ENCODE measurements at places on chromosomes 11 and 22.

GRCh38 chr11:35355102-35355749, 64.1 kb downstream of the SLC1A2 start:
- no peak for DNase-seq

DNA sequence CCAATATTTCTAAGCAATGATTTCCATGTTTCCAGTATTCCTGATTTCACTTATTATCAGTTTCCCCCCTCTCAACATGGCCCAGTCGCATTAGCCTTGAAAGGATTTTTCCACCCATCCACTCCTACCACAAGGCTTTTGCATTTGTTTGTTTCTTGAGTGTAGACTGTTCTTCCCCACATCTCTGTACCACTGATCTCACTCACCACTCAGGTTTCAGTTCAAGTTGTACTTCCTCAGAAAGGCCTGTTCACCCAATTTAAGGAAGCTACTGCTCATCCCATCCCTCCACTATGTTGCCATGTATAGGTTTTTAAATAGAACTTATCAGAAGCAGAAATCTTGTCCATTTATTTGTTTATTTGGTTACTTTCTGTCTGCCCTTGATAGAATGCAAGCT, 472.3 kb downstream of the FAM181B start:
- DNase-seq: no peak

DNA sequence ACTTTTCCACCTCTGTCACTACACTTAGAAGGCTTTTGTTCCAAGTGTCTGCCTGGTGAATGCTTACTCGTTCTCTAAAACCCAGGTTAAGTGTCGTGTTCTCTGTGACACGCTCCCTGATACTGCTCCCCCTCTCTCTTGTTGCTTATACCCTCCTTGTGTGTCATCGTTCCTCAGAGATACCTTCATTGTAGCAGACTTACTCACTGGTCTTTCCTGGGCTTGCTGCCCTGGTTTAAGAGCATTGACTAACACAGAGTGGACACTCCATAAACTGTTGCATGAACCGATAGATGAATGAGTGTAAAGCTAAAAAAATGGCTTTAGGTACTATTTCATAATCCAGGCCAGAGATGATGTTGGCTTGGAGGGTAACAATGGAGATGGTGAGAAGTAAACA, 171.3 kb downstream of the GRIK4 start:
- DNase-seq: no peak

DNA sequence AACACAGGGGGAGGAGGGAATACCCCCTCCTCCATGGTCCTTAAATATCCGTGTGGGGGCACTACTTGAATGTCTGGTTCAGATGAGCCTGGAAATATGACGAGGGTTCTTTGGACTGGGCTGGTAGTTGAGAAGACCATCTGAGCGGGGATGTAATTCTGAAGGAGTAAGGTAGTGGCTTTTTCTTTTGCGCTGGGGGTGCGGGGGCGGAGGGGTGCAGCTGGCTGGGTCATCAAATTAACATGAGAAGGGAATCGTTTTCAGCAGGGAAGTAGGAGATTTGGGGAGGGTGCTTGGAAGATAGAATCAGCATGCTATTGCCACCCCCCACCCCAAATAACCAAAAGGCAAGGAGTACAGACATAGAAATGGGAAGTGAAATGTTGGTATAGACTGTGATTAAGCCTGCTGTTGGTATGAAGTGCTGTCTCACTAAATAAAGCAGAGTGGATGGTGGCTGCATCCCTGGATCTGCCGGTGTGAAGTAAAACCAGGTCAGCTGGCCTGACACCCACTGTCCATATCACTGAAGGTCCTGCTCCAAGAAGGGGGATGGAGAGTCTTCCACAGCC, 121.9 kb upstream of the HSD17B12 start:
- DNase-seq: no peak

DNA sequence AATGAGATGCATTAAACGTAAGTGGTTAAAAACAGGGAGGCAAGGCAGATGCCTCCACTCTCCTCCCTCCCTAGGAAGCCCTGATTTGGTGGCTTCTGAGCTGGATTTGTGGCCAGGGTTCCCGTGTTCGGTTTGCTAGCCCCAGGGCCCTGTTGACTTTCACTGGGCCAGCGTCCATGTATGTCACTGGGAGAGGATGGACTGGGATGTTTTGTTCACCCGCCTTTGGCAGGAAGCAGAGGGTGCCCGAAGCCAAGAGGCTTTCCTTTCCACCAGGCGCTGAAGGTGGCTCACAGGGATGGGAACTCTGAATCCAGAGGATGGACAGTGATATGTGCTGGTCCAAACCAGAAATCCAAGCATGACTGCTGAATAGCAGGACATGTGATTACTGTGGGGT, 146.6 kb downstream of the CSNK2A3 start:
- DNase-seq: no peak

- DNase-seq: no peak
Observed at GRCh38 chr11:114796954-114797721, 118.8 kb downstream of the NXPE2 start.

DNA sequence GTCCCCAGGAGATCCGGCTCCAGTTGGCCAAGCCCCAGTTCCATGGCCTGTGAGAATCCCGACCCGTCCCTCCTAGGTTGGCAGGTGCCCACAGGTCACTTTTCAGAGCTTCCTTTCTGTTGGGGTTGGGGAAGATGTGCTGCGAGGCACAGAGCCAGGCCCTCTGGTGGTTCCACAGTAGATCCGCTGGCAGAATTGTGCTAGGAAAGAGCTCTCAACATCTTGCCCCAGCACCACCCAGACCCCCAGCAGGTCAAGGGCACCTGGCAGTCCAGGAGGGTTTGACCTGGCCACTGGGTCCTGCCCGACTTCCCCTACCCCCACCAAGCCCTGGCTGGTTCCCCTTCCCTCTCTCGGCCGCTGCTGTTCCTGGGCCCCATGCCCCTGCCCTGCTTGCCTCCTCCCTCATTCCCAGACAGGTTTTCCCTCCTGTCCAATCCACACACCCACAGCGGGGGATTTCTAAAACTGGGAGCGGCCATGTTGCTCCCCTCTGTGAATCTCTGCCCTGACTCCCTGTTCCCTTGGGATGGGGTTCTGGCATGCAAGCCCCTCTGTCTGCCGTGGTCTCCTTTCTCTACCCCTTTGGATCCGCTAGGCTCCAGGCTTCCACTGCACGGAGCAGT, 26.2 kb upstream of the GCAT start:
- DNase-seq: no peak

DNA sequence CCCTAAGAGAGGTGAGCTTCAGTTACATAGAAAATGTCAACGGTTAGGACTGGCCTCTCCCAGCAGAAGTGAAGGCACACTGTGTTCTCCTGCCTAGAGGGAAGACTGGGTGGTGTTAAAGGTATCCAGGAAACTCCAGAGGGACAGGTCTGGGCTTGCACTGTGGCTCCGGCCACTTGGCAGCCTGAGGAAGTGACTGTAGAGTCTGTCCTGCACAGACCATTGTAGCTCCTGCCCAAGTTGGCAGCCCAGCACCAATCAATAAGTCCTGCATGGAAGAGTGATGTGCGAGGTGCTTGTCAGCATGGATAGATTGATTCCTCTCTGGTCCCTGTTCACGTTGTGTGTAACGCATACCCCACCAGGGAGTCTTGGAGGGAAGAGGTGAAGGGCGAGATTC, 284.8 kb downstream of the TENM4 start:
- DNase-seq: no peak

DNA sequence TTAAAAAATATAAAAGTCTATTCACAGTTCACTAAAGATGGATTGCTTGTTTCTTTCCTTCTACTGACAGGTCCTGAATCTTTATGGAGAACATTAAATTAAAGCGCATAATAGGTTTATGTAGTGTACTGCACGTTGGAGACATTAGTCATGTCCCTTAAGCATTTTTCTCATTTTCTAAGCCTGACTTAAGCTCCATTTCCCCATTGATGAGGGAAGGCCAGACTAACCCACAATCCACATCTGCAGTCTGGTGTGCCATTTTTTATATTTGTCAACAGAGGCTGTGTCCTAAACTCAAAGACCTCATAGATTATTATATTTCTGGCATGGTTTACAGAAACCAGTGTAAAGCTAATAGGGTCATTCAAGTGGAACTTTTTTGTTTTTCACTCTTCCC, 39.9 kb downstream of the CADM1 start:
- no peak for DNase-seq

DNA sequence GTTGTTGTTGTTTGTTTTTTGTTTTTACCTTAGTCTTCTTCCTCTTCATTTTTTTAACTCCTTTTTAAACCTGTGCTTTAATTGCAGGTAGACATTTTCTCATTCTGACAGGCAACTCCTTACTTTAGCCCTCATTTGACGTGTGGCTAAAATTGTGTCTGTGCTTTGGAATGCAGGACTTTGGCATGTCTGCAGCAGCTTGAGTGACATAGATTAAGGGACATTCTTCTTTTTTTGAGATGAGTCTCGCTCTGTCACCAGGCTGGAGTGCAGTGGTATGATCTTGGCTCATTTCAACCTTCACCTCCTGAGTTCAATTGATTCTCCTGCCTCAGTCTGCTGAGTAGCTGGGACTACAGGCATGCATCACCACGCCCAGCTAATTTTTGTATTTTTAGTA, 100.8 kb downstream of the FAT3 start:
- DNase-seq: no peak

DNA sequence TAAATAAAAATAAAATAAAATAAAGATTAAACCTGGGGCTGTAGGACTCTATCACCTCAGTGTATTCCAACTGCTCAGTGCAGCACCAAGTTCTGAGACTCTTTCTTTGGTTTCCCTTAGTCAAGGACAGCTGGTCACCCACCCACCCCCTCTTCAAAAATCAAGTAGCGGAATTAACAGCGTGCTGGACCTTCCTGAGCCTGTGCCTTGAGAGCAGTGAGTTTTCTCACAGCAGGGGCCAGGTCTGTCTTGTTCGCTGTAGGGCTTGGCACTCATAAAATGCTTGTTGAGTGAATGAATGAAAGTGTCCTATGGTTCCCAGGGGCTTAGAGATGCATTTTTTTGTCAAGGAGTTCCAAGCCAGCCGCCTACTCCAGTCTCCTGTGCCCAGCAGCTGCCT, 2.9 kb upstream of the ALX4 start:
- DNase-seq: no peak

DNA sequence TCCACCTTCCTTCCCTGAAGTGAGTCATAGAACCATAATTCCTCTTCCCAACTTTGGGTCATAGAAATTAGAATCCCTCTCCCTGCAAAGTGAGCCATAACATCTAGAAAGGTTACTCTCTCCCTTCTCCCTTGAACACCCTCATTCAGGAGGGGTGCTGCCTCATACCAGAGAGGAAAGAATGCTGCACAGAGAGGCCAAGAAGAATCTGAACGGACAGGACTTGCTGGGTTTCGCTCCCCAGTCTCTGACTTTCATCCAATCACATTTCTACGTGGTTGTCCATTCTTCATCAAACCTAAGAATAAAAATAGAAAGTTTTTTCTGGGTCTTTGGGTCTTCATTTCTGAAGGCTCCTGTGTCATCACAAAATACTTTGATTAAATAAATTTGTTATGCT, 31.0 kb upstream of the BIRC3 start:
- no peak for DNase-seq

DNA sequence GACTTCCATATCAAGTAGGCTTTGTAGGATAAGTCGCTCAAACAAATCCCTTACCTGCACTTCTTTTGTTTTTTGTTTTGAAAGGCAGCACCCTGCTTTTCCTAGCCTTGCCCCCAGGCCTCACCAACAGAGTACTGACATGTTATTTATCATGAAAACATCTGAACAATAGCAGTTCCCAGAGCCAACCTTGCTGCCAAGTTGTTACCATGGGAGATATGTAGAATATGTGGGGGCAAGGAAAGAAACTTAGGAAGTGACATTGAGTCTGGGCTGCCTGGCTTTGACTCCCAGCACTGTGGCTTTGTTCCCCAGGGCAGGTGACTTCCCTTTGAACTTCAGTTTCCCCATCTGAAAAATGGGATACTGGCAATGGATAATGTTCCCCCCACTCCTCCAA, 53.4 kb upstream of the CRYBB3 start:
- DNase-seq: no peak

GRCh38 chr22:31605851-31606585, 56.0 kb downstream of the PISD start:
- DNase-seq: no peak

- no peak for DNase-seq
Observed at GRCh38 chr22:41480397-41480735, 11.4 kb downstream of the ACO2 start.

- peak; percentile 7 for DNase-seq
Observed at GRCh38 chr22:31753005-31753633, 700 bp upstream of the DEPDC5 start.

GRCh38 chr22:27627444-27627833, 174.1 kb downstream of the MN1 start:
- DNase-seq: no peak

GRCh38 chr11:117176186-117176585, 2.4 kb upstream of the SIDT2 start:
- no peak for DNase-seq

GRCh38 chr22:44395118-44396005, 82.6 kb upstream of the SHISAL1 start:
- DNase-seq: no peak

DNA sequence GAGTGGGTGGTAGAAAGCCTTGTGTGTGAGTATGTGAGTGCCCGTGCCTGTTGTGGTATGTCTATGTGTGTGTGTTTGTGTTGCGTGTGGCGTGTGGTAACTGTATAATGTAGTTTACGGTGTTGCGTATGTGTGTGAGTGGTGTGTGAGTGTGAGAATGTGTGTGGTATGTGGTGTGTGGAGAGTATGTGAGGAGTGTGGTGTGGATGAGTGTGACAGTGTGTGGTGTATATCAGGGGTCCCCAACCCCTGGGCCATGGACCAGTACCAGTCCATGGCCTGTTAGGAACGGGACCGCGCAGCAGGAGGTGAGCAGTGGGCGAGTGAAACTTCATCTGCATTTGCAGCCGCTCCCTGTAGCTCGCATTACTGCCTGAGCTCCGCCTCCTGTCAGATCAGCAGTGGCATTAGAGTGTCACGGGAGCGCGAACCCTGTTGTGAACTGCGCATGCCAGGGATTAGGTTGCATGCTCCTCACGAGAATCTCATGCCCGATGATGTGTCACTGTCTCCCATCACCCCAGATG, 5.7 kb downstream of the UPK3A start:
- DNase-seq: no peak

GRCh38 chr11:12184699-12185098, 74.3 kb downstream of the MICAL2 start:
- DNase-seq: no peak

DNA sequence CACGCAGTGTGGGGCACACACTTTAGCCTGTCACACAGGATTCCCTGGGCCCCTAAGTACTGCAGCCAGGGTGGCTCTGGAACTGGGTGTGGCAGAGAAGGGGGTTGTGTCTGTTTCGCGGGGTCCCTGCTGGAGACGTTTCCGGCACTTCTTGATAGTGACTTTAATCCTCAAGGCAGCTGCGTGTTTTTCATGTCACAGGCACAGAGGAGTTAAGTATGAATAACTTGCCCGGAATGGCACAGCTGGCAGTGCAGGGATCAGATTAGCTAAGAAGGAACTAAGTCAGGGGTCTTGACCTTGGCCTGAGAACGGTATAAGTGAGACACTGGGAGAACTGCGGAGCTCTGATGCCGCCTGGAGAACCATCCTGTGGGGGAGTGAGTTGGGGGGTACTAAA, 7.5 kb upstream of the KRTAP5-7 start:
- no peak for DNase-seq

Data from stimulated activated CD4-positive, alpha-beta T cell treated with anti-CD3 and anti-CD28 coated beads, Interleukin-4, amount 100 ng/mL, for 24 hours (primary cell).